ENCODE measurements at places on chromosomes 2 and 18.

DNA sequence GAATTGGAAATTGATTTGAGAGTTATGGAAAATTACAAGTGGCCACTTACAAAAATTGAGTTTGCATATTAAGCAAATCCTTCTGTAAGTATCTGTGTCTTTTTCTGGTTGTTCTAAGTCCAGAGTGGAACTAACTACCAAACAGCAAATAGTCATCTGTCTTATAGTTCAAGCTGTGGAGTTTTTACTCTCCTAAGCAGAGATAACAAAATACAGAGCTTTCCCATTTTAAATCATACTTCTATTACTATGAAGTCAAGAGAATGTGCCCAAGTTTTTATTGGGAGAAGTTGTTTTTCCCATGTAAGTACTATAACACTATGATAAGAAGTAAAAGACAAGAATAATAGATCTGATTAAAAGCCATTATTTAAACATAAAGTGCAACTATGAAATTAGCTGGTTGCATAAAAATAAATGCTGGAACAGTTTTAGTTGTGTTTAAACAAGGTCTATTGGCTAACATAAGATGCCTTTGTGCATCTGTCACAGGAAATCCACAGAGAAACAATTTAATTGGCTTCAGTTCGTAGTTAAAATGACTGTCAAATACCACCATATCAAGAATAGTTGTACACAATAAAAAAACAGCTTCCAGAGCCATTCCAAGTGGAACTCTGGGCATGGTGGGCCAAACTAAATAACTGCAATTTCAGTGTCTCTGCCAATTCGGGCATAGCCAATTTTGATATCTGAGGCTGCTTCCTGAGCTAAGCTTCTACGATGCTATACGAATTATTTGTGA, 1467.4 kb upstream of the NXPH2 start:
- no peak for DNase-seq

- no peak for DNase-seq
Observed at GRCh38 chr2:83689402-83689801, 769.7 kb downstream of the SUCLG1 start.

- DNase-seq: peak; percentile 33
Observed at GRCh38 chr2:46284260-46284659, 12.9 kb upstream of the EPAS1 start.

DNA sequence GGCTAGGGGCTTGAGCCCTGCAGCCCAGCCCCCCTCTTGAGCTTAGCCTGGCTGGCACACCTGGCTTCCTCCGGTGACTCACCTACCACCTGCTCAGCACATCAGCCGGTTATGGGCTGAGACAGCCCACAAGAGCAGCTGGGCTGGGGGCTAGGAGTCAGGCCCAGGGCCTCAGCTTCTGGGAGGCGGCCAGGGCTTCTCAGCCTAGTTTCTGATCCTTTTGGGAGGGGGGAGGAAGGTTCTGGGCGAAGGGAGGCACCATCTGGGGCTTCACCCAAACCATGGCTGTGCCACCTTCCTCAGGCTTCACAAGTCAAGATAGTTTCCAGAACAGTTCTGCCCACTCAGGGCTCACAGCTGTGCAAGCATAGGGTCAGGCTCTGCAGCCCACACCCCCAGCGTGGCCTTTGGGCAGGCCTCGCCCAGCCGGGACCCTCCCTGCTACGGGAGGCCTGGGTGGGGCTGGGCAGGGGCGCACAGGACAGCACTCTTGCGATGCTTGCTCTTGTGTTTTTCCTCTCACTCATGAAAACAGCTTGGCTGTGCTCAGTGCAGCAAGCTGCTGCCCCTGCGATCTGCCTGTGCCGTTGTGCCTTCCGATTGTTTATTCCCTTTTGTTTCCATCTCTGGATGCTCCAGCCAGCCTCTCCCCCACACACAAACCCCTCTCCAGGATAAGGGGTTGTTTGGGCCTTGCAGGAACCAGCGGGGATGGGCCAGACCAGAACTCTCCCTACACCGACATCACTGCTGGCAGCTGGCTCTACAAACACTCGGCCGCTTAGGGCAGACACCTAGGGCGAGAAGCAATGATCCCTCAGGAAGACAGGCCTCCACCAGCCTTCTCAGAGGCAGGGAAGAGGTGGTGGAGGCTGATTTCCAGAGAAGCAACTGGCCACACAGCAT, 26.1 kb upstream of the SEMA4C start:
- DNase-seq: peak; percentile 76

DNA sequence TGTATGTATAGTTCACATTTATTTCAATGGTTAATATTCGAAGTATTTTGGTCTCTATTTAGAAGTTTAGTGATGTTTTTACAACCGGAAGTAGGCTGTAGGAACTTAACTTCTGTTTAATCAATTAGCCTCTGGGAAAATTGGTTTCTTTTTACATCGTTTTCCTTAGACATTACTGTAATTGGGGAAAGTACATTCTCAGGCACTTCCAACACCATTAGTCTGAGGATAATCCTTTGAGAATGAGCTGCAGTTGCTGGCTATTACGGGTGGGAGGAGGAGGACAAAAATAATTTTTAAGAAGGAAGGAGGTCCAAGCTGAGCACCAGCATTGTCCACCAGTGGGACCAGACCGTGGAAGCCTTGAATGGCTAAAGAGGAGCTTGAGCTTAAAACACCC, 70.4 kb upstream of the ST3GAL5 start:
- no peak for DNase-seq

GRCh38 chr18:22585821-22586220, 168.1 kb upstream of the CTAGE1 start:
- no peak for DNase-seq

- peak; percentile 59 for DNase-seq
Observed at GRCh38 chr18:22172594-22173049, 3.2 kb downstream of the GATA6 start.

Measured in endodermal cell (in vitro differentiated cells).